Left hindlimb (tissue), 1 donor: ENCODE measurements at places on chromosomes 5 and 9.

DNA sequence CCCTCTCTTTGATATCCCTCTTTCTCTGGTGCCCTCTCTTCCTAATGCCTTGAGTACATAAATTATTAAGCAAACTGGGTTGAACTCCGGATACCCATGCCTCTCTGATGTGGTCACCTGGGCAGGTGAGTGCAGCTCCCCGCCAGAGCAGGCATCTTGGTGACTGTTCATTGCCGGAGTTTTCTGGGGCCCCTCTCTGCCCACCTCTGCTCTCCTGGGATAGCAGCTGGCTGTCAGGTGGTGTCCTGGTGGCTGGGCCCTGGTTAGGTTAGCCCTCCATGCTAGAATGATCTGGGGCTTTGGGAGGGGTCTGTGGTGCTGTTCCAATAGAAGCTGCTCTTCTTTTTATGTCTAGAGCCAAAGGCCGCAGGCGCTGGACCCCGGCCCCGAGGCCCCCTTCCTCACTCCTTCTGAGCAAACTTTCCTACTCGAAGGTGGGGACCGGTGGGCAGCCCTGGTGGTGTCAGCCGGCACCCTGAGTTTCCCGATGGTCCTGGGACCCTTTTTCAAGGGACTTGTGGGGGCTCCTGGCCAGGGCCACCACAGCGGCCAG, 4.9 kb upstream of the SCGB3A1 start:
- DNase-seq: no peak

DNA sequence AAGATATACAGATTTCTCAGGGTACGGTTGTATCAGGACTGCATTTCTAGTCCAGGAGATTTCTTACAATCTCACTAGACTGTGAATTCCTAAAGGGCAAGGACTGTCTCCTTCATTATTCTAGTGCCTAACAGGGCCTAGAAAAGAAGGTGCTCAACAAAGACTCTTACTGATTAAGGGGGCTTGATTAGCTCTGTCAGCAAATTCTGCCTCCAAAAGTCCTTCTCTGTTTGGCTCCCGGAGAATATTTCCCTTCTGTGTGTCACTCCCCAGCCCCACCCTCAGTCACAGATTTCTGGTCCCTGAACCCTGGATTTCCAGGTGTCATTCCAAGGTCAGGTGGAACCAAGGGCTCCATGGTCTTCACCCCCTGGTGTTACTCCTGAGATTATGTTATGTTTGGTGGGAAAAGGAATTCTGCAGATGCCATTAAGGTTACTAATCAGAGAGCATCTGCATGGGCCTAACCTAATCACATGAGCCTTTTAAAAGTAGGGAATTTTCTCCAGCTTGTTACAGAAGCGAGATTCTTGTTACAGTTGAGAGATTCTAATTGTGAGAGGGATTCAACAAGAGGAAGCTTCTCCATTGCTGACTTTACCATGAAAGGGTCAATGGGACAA, 167.7 kb upstream of the LHFPL2 start:
- DNase-seq: no peak

DNA sequence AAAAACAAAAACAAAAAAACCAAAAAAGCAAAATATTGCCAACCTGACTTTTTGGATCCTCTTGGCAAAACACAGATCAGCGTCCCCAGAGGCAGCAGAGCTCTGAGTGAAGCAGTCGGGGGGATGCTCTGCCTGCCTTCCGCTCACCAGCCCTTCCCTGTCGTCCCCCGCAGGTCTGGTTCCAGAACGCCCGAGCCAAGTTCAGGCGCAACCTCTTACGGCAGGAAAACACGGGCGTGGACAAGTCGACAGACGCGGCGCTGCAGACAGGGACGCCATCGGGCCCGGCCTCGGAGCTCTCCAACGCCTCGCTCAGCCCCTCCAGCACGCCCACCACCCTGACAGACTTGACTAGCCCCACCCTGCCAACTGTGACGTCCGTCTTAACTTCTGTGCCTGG, 20.7 kb downstream of the LHX2 start:
- DNase-seq: no peak

DNA sequence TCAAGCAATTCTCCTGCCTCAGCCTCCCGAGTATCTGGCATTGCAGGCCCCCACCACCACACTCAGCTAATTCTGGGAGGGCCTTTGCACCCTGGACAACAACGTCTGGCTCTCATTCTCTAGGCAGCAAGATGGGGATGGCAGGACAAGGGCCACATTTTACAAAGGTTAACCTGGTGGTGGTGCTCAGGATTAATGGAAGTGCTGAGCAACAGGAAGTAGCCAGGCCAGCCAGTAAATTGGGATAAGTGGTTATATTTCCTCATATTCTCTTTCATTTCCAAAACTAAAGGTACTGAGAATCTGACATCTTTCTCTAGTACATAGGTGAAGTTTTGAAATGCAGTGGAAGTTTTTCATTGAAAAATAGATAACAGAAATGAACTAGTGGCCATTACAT, 24.7 kb upstream of the ASPN start:
- DNase-seq: no peak

- DNase-seq: no peak
These were observed 396.2 kb downstream of the EFNA5 start for GRCh38 chr5:107274571-107274970.

DNA sequence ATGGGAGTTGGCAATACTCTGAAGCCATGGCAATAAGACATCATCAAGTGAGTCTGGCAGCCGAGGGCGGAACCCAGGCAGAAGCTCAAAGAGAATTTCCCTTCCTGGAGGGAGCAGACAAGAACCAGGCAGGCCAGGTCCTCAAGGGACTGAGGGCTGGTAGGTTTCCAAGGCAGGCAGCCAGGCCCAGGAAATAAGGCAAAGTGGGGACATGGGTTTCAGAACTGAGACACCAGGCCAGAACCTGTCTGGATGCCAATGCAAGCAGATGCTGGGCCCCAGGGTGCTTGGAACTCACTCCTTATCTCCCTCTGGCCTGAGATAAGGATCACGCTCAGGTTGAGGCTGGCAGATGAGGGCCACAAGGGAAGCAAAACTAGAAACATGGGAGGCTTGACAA, 8.9 kb downstream of the TSSK1B start:
- no peak for DNase-seq

DNA sequence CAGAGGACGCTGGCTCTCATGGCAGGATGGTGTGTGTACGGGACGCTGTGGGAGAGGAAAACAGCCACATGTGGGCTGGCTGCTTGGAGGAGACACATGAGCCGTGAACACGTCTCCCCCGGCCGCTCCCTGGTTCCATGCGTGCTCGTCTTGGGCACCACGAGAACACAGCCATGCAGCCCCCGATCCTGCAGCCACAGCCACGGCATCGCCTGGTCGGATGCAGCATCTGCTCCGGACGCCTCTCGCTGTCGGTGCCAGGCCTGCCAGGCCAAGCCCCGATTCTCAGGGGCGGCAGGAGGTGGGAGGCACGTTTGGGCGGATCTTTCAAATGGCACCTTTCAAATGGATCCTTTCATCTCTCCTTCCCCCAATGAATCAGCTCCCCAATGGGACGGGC, 3.2 kb downstream of the LCN10 start:
- DNase-seq: peak; percentile 16

- no peak for DNase-seq
These were observed 242.4 kb downstream of the MED10 start for GRCh38 chr5:6135977-6136376.

- no peak for DNase-seq
These were observed 88.5 kb downstream of the FAM174A start for GRCh38 chr5:100623719-100624118.

DNA sequence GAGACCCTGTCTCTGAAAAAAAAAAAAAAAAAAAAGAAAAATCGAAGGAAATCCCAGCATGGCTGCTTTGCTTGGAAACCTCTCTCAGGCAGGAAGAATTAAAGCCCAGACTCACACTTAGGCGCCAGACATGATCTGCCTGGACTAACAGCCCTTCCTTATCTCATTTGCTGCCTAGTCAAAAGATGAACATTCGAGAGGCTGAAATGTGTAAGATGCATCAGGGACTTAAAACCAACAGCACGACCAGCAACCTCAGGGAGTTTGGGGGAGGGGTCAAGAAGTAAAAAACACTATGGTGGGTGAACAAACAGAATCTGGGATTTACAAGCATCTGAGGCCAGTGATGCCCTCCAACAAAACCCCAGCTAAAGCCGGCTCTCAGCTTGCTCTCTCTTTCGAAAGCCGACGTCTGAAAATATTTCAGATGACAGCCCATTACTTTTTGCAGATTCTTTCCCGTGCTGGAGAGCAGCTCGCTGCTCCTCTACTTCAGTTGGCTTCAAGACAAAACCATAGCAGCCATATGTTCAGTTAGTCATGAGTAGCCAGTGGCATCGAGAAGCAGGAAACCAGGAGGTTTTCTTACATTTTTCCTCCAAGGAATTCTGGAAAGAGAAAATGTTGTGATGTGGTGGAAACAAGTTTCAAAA, 249.9 kb downstream of the MARCHF11 start:
- no peak for DNase-seq
